EH (cell line): ENCODE measurements at places on chromosomes 7 and 10.
A peak's percentile ranks its signal among the peaks of the same experiment; 100 is the strongest.

GRCh38 chr7:105985229-105985628 lies 22.2 kb downstream of the CDHR3 start:
- DNase-seq: no peak

DNA sequence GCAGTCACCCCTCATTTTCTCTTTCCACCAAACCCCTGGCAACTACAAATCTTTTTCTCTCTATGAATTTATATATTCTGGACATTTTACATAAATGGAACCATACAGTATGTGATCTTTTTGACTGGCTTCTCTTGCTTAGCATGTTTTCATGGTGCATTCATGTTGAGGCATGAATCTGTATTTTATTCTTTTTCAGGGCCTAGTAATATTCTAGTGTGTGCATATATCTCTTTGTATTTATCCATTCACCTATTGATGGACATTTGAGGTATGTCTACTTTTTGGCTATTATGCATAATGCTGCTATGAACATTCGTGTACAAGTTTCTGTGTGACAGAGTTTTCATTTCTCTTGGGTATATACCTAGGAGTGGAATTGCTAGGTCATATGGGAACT lies 78.2 kb downstream of the HACD1 start:
- DNase-seq: no peak

GRCh38 chr10:73413108-73413527 lies 740 bp downstream of the ANXA7 start:
- no peak for DNase-seq

DNA sequence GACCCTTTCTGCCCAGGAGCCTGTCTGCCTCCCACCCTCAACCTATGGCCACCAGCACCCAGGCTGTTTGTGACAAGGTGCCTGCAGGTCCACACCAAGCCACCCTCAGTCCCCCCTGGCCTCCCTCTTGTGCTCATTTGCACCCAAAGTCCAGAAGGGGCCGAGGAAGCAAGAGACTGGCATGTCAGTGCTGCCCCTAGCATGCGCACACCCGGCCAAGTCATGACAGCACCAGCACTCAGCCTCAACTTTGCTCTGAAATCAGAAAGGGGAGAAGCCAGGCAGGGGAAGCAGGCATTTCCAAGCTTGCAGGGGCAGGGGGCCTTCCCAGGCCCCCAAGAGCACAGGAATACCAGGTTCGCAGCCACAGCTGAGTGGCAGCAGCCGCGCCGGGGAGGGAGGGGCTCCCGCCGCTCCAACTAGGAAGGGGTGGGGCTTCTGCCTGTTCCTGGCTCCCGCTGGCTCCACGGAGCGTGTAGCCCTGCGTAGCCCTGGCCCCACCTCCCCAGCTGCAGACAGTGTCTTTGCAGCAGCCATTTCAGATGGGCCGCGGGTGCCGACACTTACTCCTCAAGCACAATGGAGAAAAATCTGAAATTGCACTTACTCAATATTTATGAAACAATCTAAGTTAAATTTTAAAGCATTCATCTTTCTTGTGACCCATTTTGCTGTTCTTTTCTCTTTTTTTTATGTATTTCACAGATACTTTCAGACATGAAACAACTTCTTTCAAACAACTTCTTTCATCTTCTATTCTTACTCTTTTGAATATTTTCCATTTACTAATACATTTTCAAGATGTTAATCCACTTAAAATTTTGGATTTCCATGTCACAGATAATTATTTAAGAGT lies 54.9 kb upstream of the ABCB5 start:
- no peak for DNase-seq

- peak; percentile 71 for DNase-seq
Measured at GRCh38 chr10:99630433-99630832, 10.2 kb upstream of the SLC25A28 start.
